ENCODE measurements at places on chromosomes 16 and 17.

GRCh38 chr17:79749156-79749815 is 18.5 kb downstream of the ENPP7 start:
- no peak for DNase-seq

DNA sequence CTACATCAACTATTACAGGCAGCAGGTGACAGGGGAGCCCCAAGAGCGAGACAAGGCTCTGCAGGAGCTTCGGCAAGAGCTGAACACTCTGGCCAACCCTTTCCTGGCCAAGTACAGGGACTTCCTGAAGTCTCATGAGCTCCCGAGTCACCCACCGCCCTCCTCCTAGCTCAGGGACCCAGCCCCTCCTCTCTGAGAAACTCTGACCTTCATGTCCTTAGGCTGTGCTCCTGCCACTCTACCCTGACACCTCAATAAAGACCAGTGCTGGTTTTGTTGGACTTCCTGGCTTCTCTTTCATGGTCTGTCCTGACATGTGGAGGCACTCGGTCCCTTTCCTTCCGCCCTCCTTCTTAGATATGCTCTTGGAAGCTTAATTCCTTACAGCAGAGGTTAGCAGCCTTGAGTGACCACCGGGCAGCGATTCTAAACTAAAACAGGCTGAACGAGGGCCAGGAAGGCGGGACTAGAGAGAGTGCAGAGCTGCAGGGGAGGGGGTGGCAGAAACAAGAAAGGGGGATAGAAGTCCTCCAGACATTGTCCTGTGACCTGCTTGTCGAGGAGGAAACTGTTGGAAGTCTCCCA is 915 bp downstream of the AHSP start:
- no peak for DNase-seq

- no peak for DNase-seq
Observed at GRCh38 chr17:62859146-62859545, 51.0 kb upstream of the MARCHF10 start.

- no peak for DNase-seq
Observed at GRCh38 chr17:15238676-15239422, 26.3 kb downstream of the PMP22 start.

DNA sequence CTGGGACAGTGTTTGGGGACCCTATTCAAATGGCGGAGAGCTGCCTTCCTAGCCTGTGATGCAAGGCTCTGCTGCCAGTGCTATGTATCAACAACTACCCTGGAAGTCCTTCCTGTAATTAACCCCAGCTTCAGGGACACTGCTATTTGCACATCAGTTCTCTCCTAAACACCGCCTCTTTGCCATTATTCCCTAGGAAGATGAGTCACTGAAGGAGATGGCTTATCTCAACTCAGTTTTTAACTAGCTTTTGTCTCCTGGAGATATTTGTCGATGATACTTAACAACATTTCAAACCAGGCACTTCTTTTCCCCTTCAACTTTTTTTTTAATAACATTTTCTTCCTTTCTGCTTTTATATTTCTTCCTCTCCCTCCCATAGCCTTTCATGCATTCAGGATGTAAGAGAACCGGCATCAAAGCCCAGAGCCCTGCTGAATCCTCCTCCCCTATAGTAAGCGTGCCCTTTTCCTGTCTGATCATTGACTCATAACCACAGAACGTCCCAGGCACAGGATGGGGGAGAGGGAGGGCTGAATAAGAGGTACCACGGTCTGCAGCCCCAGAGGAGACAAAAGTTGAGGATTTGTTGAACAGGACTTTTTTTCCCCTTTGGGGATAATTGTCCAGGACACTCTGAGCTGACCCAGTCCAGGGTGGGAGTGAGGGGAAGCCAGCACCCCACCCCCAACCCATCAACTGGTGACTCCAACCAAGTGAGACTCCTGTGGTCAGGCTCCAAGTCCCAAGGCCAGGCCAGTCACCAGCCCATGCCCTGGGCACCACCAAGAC is 387.8 kb upstream of the SALL1 start:
- peak; percentile 17 for DNase-seq

GRCh38 chr17:57957886-57958285 is 2.7 kb upstream of the CUEDC1 start:
- DNase-seq, result no peak

- DNase-seq, result no peak
Observed at GRCh38 chr16:81545470-81546250, 101.1 kb downstream of the CMIP start.

All from hematopoietic multipotent progenitor cell treated with erythropoietin and hydrocortisone succinate and interleukin-3 and kit ligand, for 4 days (in vitro differentiated cells).